Immature natural killer cell (primary cell): ENCODE measurements at places on chromosomes 2 and 18. TPM values are rescaled to one million over a fixed set of nuclear protein-coding genes. Genes with fewer than 3 reads are reported as not detected.

The HOXD3 gene
- polyA plus RNA-seq = not detected

The MROH2A gene
- not detected for polyA plus RNA-seq

The IHH gene
- polyA plus RNA-seq = not detected

The MEP1B gene
- polyA plus RNA-seq = not detected

The TMEM178A gene
- not detected for polyA plus RNA-seq

The LYPD6B gene
- not detected for polyA plus RNA-seq

The GBX2 gene
- polyA plus RNA-seq = not detected

The ARHGEF4 gene
- polyA plus RNA-seq = not detected

The POTEI gene
- polyA plus RNA-seq = not detected

The PLA2R1 gene
- not detected for polyA plus RNA-seq

The MC2R gene
- not detected for polyA plus RNA-seq

The DYNC2LI1 gene
- polyA plus RNA-seq = 11.5 TPM

The CCDC195 gene
- polyA plus RNA-seq = not detected

The IL1A gene
- polyA plus RNA-seq = not detected

The CNDP2 gene
- 182 TPM for polyA plus RNA-seq

The DUSP19 gene
- polyA plus RNA-seq = 1.3 TPM

The NYAP2 gene
- polyA plus RNA-seq = not detected

The PLCD4 gene
- polyA plus RNA-seq = not detected

The ANKRD30BL gene
- polyA plus RNA-seq = not detected

The ATP6V1B1 gene
- polyA plus RNA-seq = not detected

The NGEF gene
- not detected for polyA plus RNA-seq

The CXCR4 gene
- polyA plus RNA-seq = 582 TPM
